Endothelial cell of umbilical vein (primary cell): ENCODE measurements at places on chromosomes 11 and 22.
A peak's percentile ranks its signal among the peaks of the same experiment; 100 is the strongest.

- no peak for DNase-seq
Observed at GRCh38 chr11:69099180-69099579, 50.4 kb downstream of the TPCN2 start.

DNA sequence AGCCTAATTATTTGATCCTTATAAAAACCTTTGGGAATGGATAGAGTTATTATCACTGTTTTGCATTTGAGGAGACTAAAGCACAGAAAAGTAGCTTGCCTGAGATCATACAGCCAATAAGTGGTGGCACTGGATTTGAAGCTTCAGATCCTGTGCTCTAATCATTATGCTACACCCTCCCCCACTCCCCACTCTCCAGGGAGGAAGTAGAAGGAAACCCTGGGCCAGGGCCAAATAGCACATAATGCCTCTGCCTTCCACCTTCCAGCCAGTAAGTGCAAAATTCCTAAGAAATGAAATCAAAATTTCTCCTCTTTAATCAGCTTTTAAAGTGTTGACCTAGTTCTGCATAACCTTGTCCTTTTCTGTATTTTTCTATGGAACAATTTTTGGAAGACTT is 61.6 kb downstream of the SIK2 start:
- peak; percentile 56 for DNase-seq

DNA sequence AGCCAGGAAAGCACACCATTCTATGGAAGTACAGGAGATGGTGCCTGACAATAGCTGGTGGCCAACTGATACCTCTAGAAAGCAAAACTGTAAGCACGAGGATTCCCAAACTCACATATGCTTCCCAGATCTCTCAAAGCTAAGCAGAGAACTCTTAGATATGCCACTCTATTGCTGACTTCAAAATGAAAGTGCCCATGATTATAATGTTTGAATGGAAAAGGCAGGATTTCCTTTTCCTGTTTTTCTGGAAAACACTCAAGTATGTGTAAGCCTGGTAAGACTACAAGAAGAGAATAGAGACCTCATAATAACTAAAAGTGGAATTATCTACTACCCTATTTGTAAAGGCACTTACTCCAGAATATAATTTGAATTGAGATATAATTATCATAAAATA is 2.6 kb upstream of the CARD18 start:
- peak; percentile 90 for DNase-seq

- DNase-seq, result no peak
Observed at GRCh38 chr11:14306481-14306880, 52.5 kb downstream of the RRAS2 start.

GRCh38 chr11:103380031-103380430 is 270.8 kb downstream of the DYNC2H1 start:
- DNase-seq, result no peak

- DNase-seq, result peak; percentile 81
Observed at GRCh38 chr22:32473388-32473952, 1.1 kb upstream of the FBXO7 start.

GRCh38 chr22:37684803-37685615 is 1.1 kb upstream of the NOL12 start:
- DNase-seq, result no peak

GRCh38 chr11:12938590-12939247 is 70.4 kb upstream of the RASSF10 start:
- no peak for DNase-seq

DNA sequence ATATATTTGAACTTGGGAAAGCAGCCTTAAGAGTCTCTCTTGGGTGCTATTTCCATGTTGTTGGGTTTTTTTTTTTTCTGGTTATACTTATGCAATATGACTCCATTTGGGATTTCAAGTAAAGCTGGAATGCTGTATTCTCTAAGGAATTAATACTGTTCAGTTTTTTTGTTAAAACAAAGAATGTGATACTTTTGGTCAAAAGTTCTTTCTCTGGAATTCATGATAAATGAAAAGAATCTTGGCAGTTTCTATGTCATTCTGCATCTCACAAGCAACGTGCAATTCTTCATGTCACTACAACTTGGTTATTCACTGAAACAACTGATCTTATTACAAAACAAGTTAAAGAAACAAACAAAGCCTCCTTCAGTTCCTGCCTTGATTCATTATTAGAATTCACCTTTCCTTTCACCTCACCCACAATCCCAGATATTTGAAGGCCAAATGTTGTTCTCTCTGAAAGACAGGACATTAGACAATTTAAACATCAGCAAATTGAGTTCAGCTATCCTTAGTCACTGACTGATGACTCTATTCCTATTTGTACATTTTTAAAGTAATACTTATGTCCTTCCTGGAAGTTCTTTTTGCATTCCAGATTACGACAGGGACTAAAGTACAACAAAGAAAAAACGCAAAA is 176.2 kb downstream of the SBF2 start:
- peak; percentile 61 for DNase-seq

DNA sequence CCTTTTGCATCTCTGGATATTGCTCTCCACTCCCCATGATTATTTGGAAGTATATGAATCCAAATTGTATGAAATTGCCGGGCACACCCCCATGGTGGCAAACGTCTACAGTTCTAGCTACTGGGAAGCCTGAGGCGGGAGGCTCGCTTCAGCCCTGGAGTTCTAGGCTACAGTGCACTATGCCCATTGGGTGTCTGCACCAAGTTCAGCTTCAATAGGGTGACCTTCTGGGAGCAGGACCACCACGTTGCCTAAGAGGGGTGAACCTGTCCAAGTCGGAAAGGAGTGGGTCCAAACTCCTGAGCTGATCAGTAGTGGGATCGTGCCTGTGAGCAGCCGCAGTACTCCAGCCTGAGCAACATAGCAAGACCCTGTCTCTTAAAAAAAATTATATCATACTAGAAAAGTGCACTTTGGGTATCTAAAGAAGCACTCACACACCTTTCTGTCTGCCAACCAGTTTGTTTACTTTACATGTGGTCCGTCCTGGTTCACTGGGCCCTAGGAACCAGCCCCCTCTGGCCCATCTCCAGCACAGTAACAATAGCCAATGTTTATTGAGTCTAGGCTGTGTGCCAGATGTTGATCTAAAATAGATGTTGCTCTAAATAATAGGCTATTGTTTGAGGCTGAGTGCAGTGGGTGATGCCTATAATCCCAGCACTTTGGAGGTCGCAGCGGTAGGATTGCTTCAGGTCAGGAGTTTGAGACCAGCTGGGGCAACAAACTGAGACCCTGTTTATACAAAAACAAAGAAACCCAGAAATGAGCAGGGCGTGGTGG is 16.4 kb upstream of the KAT5 start:
- DNase-seq, result peak; percentile 95

DNA sequence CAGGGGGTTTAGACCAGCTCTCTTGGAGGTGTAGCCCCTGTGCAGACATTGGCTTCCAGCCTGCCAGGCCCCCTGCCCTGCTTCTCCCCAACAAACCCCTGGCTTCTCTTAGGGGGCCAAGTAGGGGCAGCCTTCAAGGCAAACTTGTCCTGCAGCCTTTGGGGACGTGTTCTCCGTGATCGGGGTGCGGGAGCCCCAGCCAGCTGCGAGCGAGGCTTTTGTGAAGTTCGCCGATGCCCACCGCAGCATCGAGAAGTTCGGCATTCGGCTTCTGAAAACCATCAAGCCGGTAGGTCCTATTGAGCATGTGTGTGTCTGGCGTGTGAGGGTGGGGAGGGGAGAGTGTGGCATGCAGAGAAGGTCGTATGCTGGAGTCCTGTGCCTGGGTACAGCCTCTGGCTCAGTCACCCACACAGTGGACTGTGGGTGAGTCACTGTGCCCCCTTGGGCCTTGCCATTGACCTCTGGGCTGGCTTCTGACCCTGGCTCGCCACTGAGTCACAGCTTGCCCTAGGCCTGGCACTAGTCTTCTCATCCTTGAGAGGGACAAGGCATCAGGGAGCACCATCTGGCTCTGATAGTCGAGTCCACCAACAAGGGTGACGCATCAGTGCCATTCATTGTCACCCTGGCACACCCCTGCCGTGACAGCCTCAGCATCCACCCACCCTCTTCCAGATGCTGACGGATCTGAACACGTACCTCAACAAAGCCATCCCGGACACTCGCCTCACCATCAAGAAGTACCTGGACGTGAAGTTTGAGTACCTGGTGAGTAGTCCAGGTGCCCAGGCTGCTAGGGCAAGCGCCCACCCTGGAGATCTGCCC is 11.4 kb downstream of the SLC16A8 start:
- DNase-seq, result no peak

- DNase-seq, result peak; percentile 38
Observed at GRCh38 chr11:65501472-65502273, 2.8 kb downstream of the MALAT1 start.

GRCh38 chr11:30023074-30023473 is 6.2 kb upstream of the KCNA4 start:
- no peak for DNase-seq

- DNase-seq, result no peak
Observed at GRCh38 chr11:92855607-92856405, 113.6 kb upstream of the MTNR1B start.

- no peak for DNase-seq
Observed at GRCh38 chr11:21289686-21290085, 620.3 kb downstream of the NELL1 start.

DNA sequence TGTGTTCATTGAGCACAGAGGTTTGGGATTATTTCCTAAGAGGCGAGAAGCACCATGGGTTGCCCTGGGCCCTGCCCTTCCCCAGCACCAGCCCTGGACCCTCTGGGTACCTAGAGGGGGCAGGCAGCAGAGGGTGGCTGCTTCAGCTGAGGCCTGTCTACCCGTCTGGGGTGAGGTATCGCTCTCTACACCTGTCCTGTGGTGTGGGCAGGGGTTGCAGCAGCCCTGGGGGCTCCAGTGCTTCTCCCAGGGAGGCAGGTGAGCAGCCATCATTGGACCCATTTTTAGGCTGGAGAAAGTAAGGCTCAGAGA is 15.6 kb downstream of the PRDM11 start:
- no peak for DNase-seq

GRCh38 chr22:28873183-28873963 is 10.0 kb upstream of the ZNRF3 start:
- DNase-seq, result no peak

DNA sequence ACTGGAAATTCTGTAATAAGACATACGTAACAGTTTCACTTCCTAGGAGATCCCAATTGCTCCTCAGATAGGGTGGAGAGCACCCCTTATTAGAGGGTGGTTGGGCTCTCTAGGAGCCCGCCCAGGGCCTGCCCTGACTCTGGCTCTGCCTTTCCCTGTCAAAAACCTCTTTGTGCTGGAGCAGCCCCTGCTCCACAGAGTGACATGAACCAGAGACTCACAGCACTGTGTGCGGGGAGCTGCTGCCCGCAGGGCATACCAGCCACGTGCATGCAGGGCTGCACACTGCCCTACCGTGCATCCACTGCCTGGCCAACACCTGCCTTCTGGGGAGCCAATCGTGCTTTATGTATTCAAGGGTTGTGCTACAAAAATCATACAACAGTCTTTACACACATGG is 24.3 kb downstream of the KCNQ1OT1 start:
- DNase-seq, result no peak

GRCh38 chr11:19430754-19431398 is 190.1 kb upstream of the E2F8 start:
- DNase-seq, result no peak

DNA sequence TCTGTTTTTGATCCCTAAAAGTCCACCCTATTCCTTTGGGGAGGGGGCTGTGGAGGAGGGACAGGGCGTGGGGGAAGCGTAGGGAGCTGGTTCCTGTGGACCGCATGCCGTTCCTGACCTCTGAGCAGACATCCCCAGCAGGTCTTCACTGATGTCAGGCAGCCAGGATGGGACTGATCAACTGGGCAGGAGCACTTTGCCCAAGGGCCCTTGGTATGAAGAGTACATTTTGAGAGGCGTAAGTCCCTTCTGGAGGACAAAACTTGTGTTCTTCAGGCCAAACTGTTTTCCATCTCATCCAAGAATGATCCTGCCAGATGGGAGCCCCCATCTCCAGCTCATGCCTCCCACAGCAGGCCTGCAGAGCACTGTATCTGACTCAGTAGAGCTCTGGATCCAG is 80.9 kb upstream of the NARS2 start:
- DNase-seq, result no peak

DNA sequence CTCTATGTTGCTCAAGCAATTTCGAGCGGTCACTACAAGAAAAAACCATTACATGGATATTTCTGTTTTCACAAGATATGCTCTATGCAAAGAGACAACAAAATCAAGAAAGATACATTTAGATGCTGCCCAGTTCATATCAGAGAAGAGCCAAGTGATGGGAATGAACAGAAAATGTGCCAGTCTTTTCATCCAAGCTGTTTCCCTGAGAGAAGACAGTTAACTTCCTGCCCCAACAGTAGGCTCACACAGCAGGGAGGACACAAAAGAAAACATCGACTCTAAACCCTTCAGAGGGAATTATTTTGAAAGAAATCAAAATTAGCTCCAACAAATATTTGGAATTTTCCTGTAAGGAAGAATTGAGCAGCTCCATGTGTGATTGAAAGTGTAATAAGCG is 11.6 kb downstream of the JAML start:
- no peak for DNase-seq

DNA sequence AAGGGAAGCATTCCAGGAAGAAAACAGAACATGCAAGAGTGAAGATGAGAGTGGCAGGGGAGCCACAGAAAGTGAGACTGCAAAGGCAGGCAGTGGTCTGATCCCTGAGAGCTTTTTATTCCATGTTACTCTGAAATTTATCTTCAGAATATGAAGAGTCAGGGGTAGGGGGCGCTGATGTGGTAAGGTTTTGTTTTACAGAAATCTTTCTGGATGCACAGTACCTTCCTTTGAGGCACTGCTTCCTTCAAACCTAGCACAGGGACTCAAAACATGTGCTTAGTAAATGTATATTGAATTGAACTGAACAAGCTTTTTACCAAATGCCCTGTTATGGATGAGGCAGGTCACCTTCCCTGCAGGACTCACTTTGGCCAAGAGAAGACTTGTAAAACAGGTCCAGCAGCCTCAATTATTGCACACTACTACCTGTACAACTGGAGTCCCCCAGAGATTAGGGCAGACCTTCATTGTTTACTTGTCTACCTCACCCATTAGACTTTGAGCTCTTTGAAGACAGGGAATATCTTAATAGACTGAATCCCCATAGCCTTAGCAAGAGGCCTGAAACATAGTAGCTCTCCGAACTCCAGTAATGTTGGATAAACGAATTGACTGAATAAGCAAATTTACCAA is 2.2 kb downstream of the PAK1 start:
- no peak for DNase-seq

- DNase-seq, result no peak
Observed at GRCh38 chr22:49158741-49159564, 668.7 kb downstream of the BRD1 start.

GRCh38 chr11:69605737-69606526 is 35.0 kb upstream of the CCND1 start:
- DNase-seq, result no peak

DNA sequence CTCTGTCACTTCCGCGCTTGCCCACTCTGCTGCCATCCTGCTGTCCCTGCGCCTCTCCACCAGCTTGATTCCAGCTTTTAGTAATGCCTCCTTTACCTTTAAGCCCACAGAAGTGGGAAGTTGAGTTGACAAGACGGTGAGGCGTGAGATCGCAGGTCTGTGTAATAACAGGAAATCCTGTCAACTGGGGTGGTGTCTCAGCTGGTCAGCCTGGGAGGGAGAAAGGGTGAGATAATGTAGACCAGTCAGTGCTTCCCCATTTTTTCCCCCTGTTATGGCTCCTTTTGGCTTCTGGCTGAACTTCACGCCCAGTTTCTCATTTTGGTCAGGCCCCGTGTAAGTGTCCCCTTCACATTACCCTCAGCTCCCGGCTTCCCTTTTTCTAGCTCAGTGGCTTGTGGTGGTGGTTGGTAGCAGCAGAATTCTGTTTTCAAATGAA is 98.9 kb downstream of the TRAF6 start:
- DNase-seq, result peak; percentile 44
